ENCODE measurements at places on chromosomes 4 and X. TPM values are rescaled to one million over a fixed set of nuclear protein-coding genes. Genes with fewer than 3 reads are reported as not detected.
A peak's percentile ranks its signal among the peaks of the same experiment; 100 is the strongest.

The GNL3L gene
- total RNA-seq, result 78.8 TPM

The NXF2 gene
- not detected for total RNA-seq

The SH3D19 gene
- not detected for total RNA-seq

The PPARGC1A gene
- not detected for total RNA-seq

The NXF2B gene
- total RNA-seq, result not detected

The RS1 gene
- total RNA-seq, result not detected

The C4orf50 gene
- 0.16 TPM for total RNA-seq

- H3K27ac ChIP-seq, result no peak overlapping the region
- DNase-seq, result no peak
- H3K27me3 ChIP-seq, result no peaks in the 10 kb centered on the region
- H3K4me1 ChIP-seq, result no peaks in the 10 kb centered on the region
- H3K4me3 ChIP-seq, result no peak overlapping the region
- H3K36me3 ChIP-seq, result peaks cover 8% of the 10 kb centered on the region
Measured at GRCh38 chr4:112423591-112423990, 92.4 kb downstream of the NEUROG2 start.

DNA sequence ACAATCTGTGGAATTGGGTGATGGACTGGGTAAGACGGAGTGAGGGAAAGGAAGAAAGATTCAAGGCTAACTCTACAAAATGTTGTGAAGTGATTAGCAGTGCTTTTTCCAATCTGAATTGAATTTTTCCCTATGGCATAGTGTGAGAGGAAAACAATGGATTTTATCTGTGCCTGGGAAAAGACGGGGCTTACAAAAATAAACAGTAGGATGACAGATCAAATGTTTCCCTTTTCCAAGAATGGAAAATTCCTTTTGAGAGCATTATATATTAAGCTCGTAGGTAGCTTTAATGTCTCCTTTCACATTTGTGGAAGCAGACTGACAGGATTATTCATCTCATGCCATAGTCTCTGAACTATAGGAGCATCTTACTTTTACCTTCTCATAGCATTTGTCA lies 27.8 kb downstream of the ATP11C start:
- no peaks in the 10 kb centered on the region for H3K27me3 ChIP-seq
- peaks cover 16% of the 10 kb centered on the region for H3K4me1 ChIP-seq
- peaks cover 3% of the 10 kb centered on the region for H3K36me3 ChIP-seq
- no peak overlapping the region for H3K4me3 ChIP-seq

DNA sequence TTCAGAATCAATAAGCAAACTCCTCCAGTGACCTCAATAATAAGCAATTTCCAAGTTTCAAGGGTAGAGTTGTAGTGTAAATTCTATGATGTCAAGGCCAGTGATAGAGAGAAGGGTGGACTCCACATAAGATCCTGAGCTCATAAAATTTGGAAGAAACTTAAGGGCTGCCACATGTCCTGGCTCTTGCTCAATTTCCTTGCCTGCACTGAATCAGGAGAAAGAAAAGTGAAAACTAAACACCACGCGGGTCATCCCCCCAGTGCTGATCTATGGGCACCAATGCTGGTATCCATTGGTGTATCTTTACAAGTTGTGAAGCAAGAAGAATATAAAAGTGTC lies 392.0 kb upstream of the INTU start:
- H3K4me1 ChIP-seq, result no peaks in the 10 kb centered on the region
- no peak overlapping the region for H3K4me3 ChIP-seq

DNA sequence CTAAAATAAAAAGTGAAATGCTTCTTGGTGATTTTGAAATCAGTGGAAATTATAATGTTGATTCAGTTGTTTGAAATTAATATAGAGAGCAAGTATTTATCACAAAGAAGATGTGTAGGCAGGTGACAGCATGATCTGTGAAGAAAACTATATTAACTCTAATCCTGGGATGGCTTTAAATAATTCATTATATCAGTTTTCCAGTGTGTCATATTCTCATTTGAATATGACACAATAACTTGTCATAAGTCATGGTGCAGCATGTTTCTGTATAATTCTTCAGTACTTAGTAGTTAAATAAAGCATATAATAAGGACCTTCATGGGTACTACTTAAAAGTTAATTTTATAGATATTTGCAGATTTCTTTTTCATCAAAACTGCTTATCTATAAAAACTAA lies 573.6 kb downstream of the INPP4B start:
- peaks cover 19% of the 10 kb centered on the region for H3K36me3 ChIP-seq
- H3K4me1 ChIP-seq, result peaks cover 23% of the 10 kb centered on the region
- no peak overlapping the region for H3K4me3 ChIP-seq
- no peaks in the 10 kb centered on the region for H3K27me3 ChIP-seq
- DNase-seq, result no peak

DNA sequence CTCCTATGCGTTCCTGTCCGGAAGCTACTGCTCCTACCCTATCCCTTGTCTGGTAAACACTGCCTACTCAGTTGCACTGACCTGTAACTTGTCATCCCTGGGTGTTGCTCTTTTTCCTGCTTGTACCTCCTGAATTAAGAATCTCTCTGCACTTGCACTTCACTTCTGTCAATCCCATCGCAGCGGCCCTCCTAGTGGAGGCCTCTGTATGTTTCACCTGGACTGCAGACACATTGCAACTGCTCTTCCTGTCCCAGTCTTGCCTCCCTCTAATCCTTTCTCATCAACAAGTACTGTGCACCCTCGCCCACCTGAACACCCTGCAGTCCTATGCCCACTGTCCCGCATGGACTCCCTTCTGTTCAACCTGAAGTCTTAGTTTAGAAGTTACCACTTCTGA lies 8.0 kb downstream of the GK start:
- H3K4me1 ChIP-seq, result peaks cover 29% of the 10 kb centered on the region
- peaks cover 29% of the 10 kb centered on the region for H3K36me3 ChIP-seq
- H3K27ac ChIP-seq, result peak overlapping the region; percentile 78
- no peaks in the 10 kb centered on the region for H3K27me3 ChIP-seq
- DNase-seq, result no peak

DNA sequence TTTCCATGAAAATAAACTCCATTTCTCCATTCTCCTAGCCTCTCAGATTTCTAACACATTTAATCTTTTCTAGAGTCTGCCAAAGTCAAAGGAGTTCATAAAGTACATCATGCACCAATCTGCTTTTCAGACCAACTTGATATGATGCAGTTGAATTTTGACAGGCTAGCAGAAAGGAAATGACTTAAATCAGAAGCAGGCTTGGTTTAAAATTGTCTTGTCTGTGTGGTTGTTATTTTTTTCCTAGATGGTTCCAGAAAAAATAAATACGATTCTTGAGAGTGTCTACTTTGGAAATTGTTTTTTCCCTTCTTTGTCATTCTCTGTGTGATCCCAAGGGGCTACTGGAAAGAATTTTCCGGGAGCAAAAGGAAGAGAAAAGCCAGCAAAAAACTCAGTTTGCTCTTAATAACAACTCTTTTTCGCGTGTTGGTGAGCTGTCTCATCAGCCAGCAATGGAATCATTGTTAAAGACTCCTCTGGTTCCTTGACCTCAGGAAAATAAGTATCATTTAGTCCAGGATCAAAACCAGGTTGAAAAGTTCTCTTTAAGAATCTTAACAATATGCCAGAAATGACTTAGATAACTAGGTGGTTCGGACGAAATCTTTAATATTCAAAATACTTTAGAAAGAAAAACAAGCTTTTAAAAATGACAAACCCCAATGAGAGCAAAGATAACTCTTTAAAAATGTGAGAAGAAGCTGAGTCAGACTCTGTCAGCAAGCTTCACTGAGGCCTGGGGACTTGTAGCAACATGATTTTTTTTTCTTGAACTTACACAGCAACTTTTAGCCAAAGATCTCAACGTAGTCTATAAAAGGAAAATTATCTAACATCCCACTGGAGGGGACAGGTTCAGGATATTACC lies 49.7 kb upstream of the GAB1 start:
- no peak overlapping the region for H3K4me3 ChIP-seq
- peaks cover 1% of the 10 kb centered on the region for H3K27me3 ChIP-seq
- H3K4me1 ChIP-seq, result no peaks in the 10 kb centered on the region
- DNase-seq, result no peak
- H3K36me3 ChIP-seq, result no peaks in the 10 kb centered on the region

- peaks cover 2% of the 10 kb centered on the region for H3K36me3 ChIP-seq
- peaks cover 47% of the 10 kb centered on the region for H3K4me1 ChIP-seq
- peak; percentile 92 for DNase-seq
- no peaks in the 10 kb centered on the region for H3K27me3 ChIP-seq
- H3K27ac ChIP-seq, result peak overlapping the region; percentile 89
- peak overlapping the region; percentile 75 for H3K4me3 ChIP-seq
Measured at GRCh38 chr4:122577808-122578781, 42.8 kb downstream of the IL21 start.

DNA sequence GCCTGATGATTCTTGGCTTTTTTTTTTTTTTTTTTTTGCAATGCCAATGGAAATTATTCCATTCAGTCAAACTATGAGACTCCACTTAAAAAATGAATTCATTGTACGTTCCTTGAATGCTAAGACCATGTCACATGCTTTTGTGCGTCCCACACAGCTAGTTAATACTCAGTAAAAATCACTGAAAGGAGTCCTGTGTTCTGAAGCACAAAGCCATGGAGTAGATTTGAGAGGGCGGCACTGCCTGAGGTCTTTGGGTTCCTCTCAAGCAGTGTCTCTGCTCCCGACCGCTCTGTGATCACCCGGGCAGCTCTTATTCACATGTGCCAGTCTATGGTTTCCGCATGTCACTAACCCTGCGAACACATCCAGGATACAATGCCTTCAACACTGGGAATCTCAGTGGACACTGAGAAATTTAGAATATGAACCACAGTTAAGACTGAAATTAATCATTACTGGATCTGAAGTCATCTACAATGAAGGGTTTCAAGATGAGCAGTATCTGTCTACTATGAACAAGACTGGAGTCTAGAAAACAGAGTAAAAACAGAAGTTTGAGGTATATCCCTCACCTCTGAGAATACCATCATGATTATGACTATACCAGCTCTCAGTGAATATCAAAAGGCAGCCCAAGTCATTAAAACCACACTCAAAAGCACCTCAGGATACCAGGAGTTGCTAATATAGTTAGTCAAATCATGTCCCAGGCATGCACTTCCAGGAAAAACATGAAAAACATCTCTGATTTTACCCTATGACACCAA lies 193.0 kb downstream of the MGST2 start:
- H3K27ac ChIP-seq, result peak overlapping the region; percentile 1
- no peak overlapping the region for H3K4me3 ChIP-seq
- no peak for DNase-seq

DNA sequence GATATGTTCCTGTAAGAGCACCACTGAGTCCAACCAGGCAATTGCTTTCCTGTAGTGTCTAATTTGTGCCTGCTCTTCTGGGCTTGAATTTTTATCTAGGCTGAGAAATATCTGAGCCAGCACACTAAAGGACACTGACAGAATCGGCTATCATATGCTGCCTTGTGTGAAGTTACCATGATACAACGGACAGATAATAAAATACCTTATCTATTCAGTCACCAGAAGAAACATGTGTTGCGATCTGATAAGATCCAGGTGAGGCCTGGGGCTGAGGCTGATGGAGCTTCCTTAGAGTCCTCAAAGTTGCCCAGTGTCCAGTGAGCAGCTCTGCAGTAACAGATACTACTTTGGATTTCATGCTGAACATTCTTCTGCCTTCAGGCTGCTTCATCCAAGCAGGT lies 111.8 kb downstream of the ZNF518B start:
- H3K27me3 ChIP-seq, result peaks cover 7% of the 10 kb centered on the region
- no peaks in the 10 kb centered on the region for H3K36me3 ChIP-seq
- no peaks in the 10 kb centered on the region for H3K4me1 ChIP-seq
- no peak overlapping the region for H3K27ac ChIP-seq
- no peak overlapping the region for H3K4me3 ChIP-seq

DNA sequence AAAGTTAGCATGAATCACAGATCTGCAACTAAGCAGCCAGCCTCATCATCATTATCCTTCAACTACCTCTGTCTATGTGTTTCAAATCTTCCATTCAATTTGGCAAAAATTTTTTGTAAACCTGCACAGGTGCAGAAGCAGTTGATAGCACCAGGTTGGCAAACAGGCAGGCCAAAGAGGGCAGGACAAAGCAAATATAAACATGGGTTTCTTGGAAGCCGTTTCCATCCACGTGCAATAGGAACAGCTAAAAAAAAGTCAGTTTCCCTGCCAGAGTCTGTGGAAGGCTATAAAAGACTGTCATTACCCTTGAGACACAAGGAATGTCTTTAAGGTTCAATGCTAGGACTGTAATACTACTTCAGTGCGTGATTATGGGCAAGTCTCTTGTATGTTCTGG lies 253.2 kb downstream of the PDHA2 start:
- no peaks in the 10 kb centered on the region for H3K4me1 ChIP-seq
- H3K27ac ChIP-seq, result no peak overlapping the region
- H3K27me3 ChIP-seq, result no peaks in the 10 kb centered on the region

GRCh38 chr4:139175646-139176301 lies 1.2 kb downstream of the ELF2 start:
- H3K4me3 ChIP-seq, result peak overlapping the region; percentile 94
- H3K27me3 ChIP-seq, result peaks cover 22% of the 10 kb centered on the region
- peak overlapping the region; percentile 82 for H3K27ac ChIP-seq

DNA sequence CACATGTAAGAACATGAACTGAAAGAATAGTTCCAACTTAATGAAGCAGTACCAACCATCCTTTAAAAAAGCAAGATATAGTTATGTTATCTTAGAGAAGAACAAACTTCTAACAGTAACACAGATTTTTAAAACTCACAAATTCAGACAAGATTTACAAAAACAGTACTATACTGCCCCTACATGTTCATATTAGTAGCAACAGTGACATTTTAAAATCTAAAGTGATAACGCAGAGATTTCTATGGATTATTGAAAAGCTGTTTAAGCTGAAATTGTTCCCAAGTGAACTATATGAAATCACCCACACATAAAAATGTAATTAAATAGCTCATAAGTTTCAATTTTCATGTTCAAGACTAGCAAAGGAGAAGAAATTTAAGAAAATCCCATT lies 166.0 kb downstream of the FBXW7 start:
- peaks cover 9% of the 10 kb centered on the region for H3K4me1 ChIP-seq
- no peak overlapping the region for H3K27ac ChIP-seq
- no peak overlapping the region for H3K4me3 ChIP-seq
- no peaks in the 10 kb centered on the region for H3K27me3 ChIP-seq
- DNase-seq, result no peak

GRCh38 chr4:54172156-54172555 lies 56.9 kb upstream of the PDGFRA start:
- H3K4me1 ChIP-seq, result no peaks in the 10 kb centered on the region
- no peak overlapping the region for H3K27ac ChIP-seq
- no peaks in the 10 kb centered on the region for H3K27me3 ChIP-seq
- DNase-seq, result no peak
- no peak overlapping the region for H3K4me3 ChIP-seq
- H3K36me3 ChIP-seq, result no peaks in the 10 kb centered on the region

- H3K27ac ChIP-seq, result peak overlapping the region; percentile 81
- H3K4me1 ChIP-seq, result peaks cover 48% of the 10 kb centered on the region
- peak overlapping the region; percentile 98 for H3K4me3 ChIP-seq
- no peaks in the 10 kb centered on the region for H3K27me3 ChIP-seq
- peaks cover 38% of the 10 kb centered on the region for H3K36me3 ChIP-seq
Measured at GRCh38 chr4:52711834-52712250, 39.4 kb downstream of the ERVMER34-1 start.

DNA sequence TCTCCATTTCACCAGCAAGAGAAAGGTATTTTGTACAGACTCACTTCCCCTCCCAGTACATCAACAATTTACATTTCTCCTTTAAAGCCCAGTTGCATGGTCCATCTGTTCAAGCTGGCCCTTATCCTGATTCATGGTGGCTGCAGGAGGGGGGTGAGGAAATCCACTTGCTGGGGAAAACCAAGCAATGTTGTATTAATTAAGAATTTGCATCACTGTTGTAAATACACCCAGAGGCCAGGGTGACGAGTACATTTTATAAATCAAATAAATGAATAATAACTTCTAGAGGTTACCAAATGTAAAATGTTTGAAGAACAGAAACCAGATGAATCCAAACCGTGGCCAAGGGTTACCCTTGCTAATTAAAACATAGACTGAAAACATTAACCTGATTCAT lies 395.9 kb upstream of the INTU start:
- no peak overlapping the region for H3K4me3 ChIP-seq
- H3K27me3 ChIP-seq, result no peaks in the 10 kb centered on the region
- no peaks in the 10 kb centered on the region for H3K4me1 ChIP-seq
